ENCODE measurements at places on chromosomes 4 and X. TPM values are rescaled to one million over a fixed set of nuclear protein-coding genes. Genes with fewer than 3 reads are reported as not detected.

DNA sequence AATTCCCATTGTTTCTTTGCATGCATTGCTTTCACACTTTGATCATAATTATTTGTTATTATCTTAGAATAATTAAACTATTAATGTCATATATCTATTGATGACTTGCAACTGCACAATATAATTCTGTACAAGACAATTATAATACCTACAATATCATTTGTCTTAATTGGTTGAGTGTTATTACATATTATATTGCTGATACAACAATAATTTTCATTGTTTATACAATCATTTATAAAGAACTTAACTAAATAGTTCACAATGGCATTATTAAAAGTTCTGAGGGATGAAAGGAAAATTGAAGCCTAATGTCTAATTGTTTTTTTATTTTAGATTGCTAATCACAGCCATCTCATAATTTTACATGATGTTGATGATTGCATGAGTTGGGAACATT is 227.6 kb downstream of the GALNTL6 start:
- DNase-seq, result no peak
- no peaks in the 10 kb centered on the region for H3K27me3 ChIP-seq
- H3K4me3 ChIP-seq, result no peak overlapping the region

DNA sequence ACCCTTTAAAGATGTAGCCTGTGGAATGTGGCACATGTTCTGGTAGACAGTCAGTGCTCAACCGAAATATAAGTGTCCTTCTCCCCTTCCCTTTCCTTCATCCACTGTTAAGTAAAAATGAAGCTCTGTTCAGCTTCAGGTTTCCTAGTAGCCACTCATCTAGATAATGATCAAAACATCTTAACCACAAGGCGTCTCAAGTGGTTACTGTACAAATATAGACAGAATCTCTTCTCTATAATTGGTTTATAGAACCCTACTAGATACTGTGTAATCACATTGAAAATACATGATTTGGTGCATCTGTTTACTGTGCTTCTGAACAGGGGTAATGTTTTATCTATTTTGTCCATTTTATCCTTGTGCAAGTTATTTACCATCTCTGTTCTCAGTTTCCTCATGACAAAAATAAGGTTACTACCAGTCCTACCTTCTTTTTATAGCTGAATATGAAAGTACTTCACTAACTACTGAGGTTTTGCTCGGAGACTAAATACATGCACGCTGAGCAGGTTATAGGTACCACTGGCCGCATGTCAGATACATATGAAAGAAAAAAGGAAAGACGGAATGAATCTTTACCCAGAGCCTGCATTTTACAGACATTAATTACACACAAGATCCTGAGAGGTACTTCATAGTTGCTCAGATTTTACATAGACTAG is 20.3 kb upstream of the SLC25A4 start:
- H3K4me3 ChIP-seq, result no peak overlapping the region
- peaks cover 6% of the 10 kb centered on the region for H3K4me1 ChIP-seq

- H3K27me3 ChIP-seq, result no peaks in the 10 kb centered on the region
- H3K4me3 ChIP-seq, result peak overlapping the region; percentile 57
- peaks cover 36% of the 10 kb centered on the region for H3K36me3 ChIP-seq
- peak overlapping the region; percentile 84 for H3K27ac ChIP-seq
- H3K4me1 ChIP-seq, result peaks cover 72% of the 10 kb centered on the region
Observed at GRCh38 chr4:87103691-87104187, 116.7 kb downstream of the KLHL8 start.

DNA sequence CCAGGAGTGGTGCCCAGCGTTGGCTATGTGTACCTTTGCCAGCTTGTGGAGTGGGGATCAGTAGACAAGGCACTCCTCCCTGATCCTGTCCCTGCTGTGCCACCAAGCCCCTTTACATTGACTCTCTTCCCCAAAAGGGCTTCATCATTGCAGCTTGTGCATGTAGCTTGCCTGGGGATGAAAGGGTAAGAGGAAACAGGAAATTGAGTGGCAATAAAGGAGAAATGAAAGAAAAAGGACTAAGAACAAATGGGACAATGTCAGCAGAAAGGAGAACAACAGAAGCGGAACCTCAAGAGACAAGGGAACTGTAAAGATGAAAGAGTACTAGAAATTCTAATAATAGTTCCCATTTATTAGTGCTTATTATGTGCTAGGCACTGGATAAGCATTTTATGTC is 8.7 kb upstream of the IL13RA1 start:
- H3K4me3 ChIP-seq, result no peak overlapping the region
- no peak for DNase-seq
- no peaks in the 10 kb centered on the region for H3K36me3 ChIP-seq

- H3K4me3 ChIP-seq, result no peak overlapping the region
- H3K4me1 ChIP-seq, result peaks cover 79% of the 10 kb centered on the region
- no peaks in the 10 kb centered on the region for H3K27me3 ChIP-seq
- H3K36me3 ChIP-seq, result peaks cover 17% of the 10 kb centered on the region
Observed at GRCh38 chr4:38162240-38162784, 202.1 kb downstream of the PTTG2 start.

Gene HMGB3
- 30.7 TPM for total RNA-seq

- H3K27ac ChIP-seq, result no peak overlapping the region
- H3K36me3 ChIP-seq, result no peaks in the 10 kb centered on the region
- no peak overlapping the region for H3K4me3 ChIP-seq
Observed at GRCh38 chr4:43564591-43564990, 672.1 kb downstream of the GRXCR1 start.

DNA sequence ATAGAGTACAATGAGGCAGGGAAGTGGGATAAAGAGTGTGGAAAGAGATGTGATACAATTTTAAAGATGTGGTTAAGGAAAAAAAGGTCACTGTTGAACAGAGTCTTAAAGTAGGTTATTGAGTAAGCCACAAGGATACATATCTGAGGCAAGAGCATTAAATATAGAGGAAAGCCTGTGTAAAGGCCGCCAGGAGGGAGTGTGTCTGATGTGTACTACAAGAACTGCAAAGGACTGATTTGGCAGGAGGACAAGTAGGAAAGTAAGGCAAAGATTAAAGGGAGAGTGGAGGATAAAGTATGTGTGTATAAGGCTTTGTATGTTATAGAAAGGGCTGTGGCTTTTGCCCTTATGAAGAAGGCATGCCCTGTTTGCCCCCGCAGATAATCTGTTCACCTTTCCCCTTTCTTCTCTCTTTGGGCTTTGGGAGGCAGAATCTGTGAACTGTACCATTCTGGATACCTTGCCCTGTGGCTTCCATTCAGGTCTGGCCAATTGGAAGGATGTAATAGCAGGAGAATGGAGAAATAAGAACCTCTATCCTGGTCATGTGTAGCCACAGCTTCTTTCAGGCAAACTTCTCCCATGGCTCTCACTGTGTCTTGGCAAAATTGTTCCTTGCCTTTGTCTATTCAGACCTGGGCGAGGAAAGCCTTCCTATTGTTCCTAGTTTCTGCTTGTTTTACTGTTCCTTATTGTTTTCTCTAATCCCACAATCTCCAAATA is 68.9 kb upstream of the FAM47B start:
- no peaks in the 10 kb centered on the region for H3K36me3 ChIP-seq
- no peaks in the 10 kb centered on the region for H3K4me1 ChIP-seq
- no peaks in the 10 kb centered on the region for H3K27me3 ChIP-seq
- no peak overlapping the region for H3K4me3 ChIP-seq
- DNase-seq, result no peak

Gene FAM236C
- not detected for total RNA-seq

DNA sequence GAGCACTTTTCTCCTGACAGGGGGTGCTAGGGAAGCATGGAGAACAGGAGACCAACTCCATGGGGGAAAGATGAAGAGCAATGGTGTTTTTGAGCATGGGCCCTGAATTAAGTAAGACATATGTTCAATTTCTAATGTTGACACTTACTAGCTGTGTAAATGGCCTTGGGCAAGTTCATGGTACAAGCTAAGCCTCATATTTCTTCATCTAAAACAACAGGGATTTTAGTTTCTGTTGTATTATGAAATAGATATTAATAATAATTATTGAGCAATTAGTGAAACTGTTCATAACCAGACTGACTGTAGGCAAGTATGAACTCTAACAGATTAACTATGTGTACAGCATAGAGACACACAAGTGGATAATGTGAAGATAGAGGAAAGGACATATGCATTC is 515.0 kb upstream of the FAT1 start:
- no peak for DNase-seq
- H3K27me3 ChIP-seq, result no peaks in the 10 kb centered on the region
- no peak overlapping the region for H3K27ac ChIP-seq

- H3K4me3 ChIP-seq, result no peak overlapping the region
- H3K36me3 ChIP-seq, result no peaks in the 10 kb centered on the region
Observed at GRCh38 chrX:53294024-53294648, 12.8 kb upstream of the IQSEC2 start.

Gene CACNA1F
- total RNA-seq, result 0.51 TPM

GRCh38 chr4:41000356-41000755 is 214.0 kb downstream of the APBB2 start:
- no peaks in the 10 kb centered on the region for H3K36me3 ChIP-seq
- no peak overlapping the region for H3K4me3 ChIP-seq
- no peak for DNase-seq
- no peaks in the 10 kb centered on the region for H3K4me1 ChIP-seq

- no peaks in the 10 kb centered on the region for H3K36me3 ChIP-seq
- no peak overlapping the region for H3K4me3 ChIP-seq
- H3K27me3 ChIP-seq, result no peaks in the 10 kb centered on the region
- H3K27ac ChIP-seq, result no peak overlapping the region
- no peak for DNase-seq
Observed at GRCh38 chrX:16212436-16212835, 45.2 kb downstream of the MAGEB17 start.

GRCh38 chrX:14508025-14508690 is 21.2 kb upstream of the GLRA2 start:
- no peak overlapping the region for H3K27ac ChIP-seq
- H3K4me3 ChIP-seq, result no peak overlapping the region

DNA sequence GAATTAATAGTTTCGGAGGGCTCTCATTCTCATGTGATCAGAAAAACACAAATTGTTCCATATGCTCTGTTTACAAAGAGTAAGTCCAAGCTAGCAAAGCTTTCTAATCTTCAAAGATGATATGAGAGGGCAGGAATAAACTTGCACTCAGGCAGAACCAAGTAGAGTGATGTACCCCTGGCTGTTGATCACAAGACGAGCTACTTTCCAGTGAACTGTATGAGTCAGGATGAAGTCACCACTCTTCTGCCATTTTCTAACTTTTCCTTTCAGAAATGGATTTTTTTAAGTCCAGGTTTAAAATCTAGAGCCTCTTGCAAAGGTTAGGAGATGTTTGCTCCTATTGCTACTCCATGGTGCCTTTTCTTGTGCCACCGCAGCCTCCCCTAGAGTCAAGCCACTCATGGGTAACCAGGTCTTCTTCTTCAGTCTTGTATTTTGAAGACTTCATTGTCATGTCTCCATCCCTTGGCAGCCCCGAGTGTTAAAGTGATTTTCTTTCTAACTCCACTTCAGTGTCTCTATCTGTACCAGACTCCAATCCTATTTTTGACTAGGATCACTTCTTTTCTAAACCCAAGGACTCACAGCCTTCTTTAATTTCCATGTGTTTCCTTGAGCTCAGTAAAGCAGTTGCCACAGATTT is 171.9 kb upstream of the GALNT7 start:
- H3K27me3 ChIP-seq, result peaks cover 20% of the 10 kb centered on the region
- H3K4me1 ChIP-seq, result no peaks in the 10 kb centered on the region
- H3K4me3 ChIP-seq, result no peak overlapping the region

GRCh38 chrX:11143931-11144678 is 33.0 kb downstream of the HCCS start:
- peak; percentile 36 for DNase-seq
- peaks cover 2% of the 10 kb centered on the region for H3K4me1 ChIP-seq
- no peak overlapping the region for H3K4me3 ChIP-seq
- H3K27me3 ChIP-seq, result peaks cover 2% of the 10 kb centered on the region
- H3K36me3 ChIP-seq, result no peaks in the 10 kb centered on the region
- H3K27ac ChIP-seq, result no peak overlapping the region

- H3K27ac ChIP-seq, result peak overlapping the region; percentile 84
- H3K36me3 ChIP-seq, result no peaks in the 10 kb centered on the region
- no peak for DNase-seq
- H3K4me1 ChIP-seq, result peaks cover 28% of the 10 kb centered on the region
- H3K27me3 ChIP-seq, result no peaks in the 10 kb centered on the region
Observed at GRCh38 chrX:16604337-16604736, 45.6 kb upstream of the S100G start.

GRCh38 chr4:176921256-176921655 is 128.5 kb upstream of the VEGFC start:
- H3K4me3 ChIP-seq, result no peak overlapping the region
- no peaks in the 10 kb centered on the region for H3K27me3 ChIP-seq
- no peaks in the 10 kb centered on the region for H3K36me3 ChIP-seq
- no peaks in the 10 kb centered on the region for H3K4me1 ChIP-seq
- no peak overlapping the region for H3K27ac ChIP-seq
- no peak for DNase-seq

Gene PPP4R3C
- not detected for total RNA-seq

- H3K27ac ChIP-seq, result no peak within 1 kb of the TSS
- peaks cover 54% of the 10 kb centered on the region for H3K27me3 ChIP-seq
- peaks cover 29% of the 10 kb centered on the region for H3K4me1 ChIP-seq
- H3K36me3 ChIP-seq, result no peaks in the 10 kb centered on the region
- peak; percentile 12 for DNase-seq
Observed at GRCh38 chrX:72305286-72306084, at the start of gene CITED1. Gene CITED1, minus strand, starts transcription at chrX:72305914. Its CDS starts 3,045 bp downstream, at chrX:72302869.

Gene PABPC5
- total RNA-seq, result not detected

DNA sequence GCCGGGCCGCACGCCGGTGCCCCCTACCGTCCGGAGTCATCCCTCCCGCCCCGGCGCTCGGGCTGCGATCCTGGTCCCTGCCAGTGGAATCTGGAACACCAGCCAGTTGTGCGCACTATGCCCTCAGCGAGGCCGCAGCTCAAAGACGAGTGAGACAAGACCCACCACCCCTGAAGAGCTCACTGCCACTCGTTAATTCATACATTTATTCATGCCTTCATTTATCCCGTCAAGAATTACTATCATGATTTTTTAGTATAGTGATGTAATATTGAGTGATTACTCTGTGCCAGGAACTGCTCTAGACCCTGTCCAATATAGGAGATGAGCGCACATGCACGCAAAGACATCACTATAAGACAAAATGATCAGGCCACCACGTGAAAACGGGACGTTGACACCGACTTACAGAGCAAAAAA is 247 bp upstream of the PPA2 start:
- no peaks in the 10 kb centered on the region for H3K27me3 ChIP-seq
- H3K4me3 ChIP-seq, result peak overlapping the region; percentile 99
- peaks cover 12% of the 10 kb centered on the region for H3K36me3 ChIP-seq

Gene NAP1L2
- 3.1 TPM for total RNA-seq

DNA sequence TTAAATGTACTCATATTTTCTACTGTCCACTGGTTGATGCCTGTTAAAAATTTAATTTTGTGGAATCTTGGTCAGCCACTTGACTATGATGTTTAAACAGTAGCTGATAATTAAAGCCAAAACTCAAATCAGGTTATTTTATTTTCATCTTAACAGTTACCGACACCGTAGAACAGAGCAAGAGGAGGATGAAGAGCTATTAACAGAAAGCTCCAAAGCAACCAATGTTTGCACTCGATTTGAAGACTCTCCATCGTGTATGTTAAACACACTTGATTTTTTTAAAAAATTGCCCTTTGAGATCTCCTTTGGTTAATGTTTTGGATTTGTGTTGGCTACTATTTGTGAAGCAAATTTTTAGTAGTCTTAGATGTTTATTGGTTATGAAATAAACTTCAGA is 10.7 kb downstream of the SMARCA5 start:
- no peak for DNase-seq
- H3K36me3 ChIP-seq, result peaks cover 53% of the 10 kb centered on the region
- H3K4me3 ChIP-seq, result no peak overlapping the region
- H3K27me3 ChIP-seq, result no peaks in the 10 kb centered on the region
- peaks cover 42% of the 10 kb centered on the region for H3K4me1 ChIP-seq
